ENCODE measurements at places on chromosomes 6 and 20.

- no peak for DNase-seq
Measured at GRCh38 chr6:37985355-37985754, 165.8 kb downstream of the ZFAND3 start.

- DNase-seq: no peak
Measured at GRCh38 chr20:49916146-49917002, 1.0 kb upstream of the SPATA2 start.

- DNase-seq: no peak
Measured at GRCh38 chr6:40457261-40457660, 129.9 kb downstream of the LRFN2 start.

DNA sequence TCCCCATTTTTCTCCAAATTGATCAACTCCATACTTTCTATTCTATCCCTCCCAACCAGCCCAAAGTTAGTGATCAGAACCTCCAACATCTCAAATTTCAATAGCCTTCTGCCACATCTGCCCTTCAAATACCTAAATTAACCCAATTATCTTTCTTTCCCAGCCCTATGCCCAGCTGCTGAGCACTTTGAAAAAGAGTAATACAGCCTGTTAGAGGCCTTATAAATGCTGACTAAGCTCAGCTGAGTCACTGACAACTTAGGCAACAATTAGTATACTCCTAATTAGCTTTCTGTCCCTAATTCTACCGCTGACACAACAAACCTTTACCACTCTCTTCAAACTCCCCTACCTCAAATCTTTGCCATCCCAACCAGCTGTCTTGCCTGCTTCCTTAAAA lies 23.5 kb downstream of the RUNX2 start:
- no peak for DNase-seq

- no peak for DNase-seq
Measured at GRCh38 chr6:40148882-40149573, 214.8 kb upstream of the MOCS1 start.

DNA sequence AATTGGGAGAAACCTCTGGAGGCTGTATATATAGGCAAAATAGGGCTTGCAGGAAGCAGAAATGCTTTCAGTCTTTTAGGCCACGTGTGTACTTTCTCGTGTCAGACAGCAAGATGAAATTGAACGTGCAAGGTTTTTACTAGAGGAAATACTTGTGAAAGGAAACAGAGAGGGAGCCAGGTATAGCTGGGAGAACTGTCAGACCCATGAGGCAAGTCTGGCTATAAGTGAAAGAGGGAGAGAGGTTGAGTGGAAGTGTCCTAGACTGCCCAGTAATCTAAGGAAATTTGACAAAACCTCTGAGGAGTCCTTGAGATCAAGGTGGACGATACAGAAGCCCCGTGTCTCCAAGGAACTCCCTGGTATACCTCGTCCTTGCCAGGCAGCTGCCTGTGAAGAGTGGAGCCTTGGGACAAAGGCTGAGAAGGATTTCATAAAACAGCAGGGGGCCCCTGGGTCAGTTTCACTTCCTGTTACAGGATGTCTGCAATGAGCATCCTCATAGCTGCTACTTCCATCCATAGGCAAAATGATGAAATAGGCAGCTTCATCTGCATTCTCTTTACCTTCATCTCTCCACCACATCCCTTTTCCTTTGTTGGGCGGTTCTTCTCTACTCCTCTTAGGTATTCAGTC lies 114.4 kb upstream of the MAP3K7 start:
- DNase-seq: no peak

DNA sequence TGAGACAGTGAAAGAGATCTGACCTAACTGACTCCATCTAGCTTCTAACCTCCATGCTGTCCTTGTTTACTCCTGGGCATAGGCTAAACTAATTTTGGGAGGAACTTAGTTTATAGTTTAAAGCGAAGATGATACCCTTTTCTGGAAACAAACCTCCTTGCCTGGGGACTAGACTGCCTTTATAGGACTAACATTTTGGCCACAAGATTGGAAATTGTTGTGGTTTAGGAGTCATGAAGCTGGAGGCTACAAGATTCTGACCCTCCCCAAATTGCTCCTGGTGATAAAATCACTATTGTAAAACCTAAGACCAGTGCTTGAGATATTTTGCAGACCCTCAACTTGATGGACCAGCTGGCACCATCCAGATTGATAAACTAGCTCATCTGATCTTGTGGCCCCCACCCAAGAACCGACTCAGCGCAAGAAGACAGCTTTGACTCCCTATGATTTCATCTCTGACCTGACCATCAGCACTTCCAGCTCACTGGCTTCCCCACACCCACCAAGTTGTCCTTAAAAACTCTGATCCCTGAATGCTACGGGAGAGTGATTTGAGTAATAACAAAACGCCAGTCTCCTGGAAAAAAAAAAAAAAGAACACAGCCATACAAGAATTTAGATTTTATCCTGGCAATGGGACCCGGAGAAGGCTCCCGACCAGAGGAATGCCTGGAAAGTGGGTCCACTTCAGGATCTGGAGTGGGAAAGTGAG lies 63.0 kb downstream of the ABHD12 start:
- DNase-seq: no peak

DNA sequence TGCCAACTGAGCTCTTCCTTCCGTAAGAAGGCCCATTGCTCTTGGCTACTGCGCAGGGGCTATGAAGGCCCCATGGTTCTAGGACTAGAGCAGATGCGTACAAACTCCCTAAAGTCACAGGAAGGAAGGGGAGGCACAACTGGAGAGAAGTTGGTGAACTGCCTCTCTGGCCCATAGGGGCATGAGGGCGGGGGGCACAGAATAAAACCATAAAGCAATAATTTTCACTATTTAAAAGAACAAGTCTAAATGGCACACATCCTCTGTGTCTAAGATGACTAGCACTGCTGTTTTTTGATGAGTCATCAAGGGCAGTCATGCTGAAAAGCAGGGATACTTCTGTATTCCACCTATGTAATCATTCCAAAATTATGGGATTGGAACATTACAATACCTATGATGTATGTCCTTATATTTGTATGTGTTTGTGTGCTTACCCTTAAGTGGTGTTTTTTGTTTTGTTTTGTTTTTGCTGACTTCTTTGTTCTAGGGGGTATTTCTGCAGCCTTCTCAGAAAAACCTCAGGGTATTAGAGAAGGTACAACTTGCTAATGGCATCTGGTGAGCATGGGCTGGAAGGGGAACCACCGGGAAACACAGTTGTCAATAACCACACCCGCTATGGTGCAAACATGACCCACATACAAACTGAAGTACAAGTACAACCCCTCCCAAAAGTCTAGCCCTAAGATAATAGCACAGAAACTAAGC lies 36.9 kb downstream of the B4GALT5 start:
- no peak for DNase-seq
